ENCODE measurements at places on chromosomes 11 and 22.

DNA sequence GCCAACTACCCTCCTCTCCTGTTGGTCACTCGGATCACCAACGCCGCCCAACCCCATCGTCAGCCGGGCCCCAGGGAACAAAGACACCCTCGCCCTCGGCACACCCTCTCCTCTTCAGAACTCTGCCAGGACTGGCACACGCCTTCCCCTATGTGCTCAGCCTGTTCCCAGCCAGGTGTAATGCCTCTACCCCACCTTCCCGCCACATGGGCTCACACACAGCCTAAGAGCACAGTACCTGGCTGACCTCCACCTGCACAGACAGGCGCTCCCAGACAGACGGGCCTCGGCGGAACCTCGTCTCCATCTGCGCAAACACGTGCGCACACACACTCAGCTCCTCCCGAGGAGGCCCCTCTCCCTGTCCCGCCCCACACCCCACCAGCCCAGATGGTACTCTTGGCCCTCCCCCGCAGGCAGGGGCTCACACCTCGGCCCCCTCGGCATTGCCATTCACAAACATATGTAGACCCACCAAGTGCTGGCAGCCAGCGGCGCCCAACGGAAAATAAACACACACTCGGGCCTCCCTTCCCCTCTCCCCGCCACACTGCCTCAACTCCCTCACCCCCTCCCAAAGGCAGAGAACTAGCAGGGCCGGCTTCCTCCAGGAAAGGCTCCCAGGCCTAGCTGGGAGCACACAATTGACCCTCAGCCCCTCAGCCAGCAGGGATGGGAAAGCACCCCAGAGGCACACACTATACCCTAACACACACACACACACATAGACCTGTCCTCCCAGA lies 8.5 kb downstream of the ELFN2 start:
- no peak for DNase-seq

- no peak for DNase-seq
Observed at GRCh38 chr11:117600234-117600783, 196.7 kb downstream of the DSCAML1 start.

GRCh38 chr11:67631411-67631810 lies 1.7 kb upstream of the NUDT8 start:
- DNase-seq: no peak

DNA sequence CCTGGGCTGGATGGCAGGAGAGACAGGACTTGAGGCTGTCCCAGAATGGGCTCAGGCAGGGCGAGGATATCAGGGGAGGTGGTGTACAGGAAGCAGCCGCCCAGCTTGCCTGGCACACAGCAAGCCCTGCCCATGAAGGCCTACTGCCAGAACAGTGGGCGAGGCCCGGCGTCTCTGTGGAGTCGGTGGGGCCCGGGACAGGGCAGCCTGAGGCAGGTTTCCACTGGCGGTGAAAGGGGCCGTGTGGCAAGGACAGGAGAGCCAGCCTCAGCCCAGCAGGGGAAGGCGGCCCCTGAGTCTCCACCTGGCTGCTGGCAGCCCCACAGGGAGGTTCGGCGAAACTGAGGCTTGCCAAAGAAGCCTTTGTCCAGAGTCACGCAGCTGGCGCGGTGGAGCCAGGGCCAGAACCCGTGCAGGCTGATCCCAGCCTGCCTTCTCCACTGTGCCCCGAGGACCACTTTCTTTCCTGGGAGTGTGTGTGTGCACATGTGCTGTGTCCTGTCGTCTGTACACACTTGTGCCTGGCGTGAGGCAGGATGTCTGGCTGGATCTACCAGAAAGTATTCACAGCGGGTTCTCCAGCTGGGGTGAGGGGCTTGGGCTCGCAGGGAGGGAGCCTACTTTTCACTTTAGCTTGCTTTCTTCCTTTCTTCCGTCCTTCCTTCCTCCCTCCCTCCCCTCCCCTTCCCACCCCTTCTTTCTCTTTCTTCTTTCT lies 1.2 kb downstream of the TSPO start:
- DNase-seq: peak; percentile 70

DNA sequence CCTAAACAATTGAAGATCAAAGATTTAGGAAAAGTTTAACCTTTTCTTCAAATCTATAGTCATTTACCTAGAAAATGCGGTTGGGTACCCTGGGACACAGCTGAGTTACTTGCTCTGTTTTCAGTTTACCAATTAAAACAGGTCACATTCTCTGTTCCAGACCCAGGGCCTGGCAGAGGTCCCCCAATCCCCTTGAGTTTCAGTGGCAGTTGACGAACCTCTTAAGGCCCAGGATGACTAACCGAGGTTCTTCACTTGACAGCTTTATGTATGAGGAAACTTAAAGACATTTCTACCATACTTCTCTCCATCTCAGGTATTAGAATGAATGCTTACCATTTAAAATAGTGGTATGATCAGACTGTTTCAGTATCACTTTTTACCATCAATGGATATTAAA lies 16.3 kb downstream of the LDHAL6A start:
- no peak for DNase-seq

DNA sequence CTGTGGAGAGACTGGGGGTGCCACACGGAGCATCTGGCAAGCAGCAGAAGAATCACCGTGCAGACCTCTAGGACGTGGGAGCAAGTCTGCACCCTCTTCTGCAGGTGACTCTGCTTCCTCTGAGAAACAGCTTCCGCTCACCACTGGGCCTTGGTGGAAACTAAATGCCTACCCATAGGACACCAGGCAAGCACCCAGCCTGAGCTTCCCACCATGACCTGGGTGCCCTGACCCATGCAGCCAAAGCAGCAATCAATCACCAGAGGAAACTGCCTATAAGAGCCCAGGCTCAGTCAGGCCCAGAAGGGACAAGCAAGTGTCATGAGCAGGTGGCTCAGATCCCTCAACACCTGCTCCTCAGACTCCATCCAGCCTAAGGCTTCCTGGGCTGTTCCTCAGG lies 63.4 kb downstream of the IGLL5 start:
- no peak for DNase-seq

DNA sequence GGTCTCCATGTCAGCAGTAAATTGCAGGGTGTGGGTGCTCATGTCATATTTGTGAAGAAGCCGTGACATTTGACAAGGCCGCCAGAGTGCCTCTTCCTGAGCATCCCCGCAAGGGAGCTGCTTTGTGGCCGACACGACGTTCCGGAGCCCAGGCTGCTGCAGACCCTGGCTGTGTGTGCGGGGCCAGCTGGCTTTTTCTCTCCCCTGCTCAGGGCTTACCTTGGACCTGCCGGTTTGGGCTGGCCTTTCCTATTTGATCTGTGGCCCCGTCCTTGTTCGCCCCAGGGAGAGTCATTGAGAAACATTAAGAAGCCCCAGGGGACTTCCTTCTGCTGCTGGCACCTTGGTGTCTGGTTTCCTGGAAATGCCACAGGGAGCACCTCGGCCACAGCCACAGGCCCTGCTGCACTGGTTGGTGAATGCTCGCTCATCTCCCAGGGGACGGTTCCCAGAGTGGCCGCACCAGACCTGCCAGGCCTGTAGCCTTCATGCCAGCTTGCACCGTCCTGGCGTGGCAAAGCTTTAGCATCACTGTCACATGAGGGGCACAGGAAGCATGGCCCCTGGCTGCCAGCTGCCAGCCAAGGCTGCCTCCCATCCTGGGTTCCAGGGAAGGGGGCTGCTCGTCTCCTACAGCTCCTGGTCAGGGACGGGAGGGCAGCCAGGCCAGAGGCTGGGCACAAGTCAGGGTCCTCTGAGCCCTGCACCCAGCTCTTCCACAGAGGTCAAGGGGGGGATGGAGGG lies 5.4 kb downstream of the GRK2 start:
- no peak for DNase-seq

GRCh38 chr22:48636746-48637145 lies 1190.9 kb downstream of the BRD1 start:
- DNase-seq: no peak

- no peak for DNase-seq
Observed at GRCh38 chr11:119306373-119306890, 10.5 kb downstream of the MCAM start.

DNA sequence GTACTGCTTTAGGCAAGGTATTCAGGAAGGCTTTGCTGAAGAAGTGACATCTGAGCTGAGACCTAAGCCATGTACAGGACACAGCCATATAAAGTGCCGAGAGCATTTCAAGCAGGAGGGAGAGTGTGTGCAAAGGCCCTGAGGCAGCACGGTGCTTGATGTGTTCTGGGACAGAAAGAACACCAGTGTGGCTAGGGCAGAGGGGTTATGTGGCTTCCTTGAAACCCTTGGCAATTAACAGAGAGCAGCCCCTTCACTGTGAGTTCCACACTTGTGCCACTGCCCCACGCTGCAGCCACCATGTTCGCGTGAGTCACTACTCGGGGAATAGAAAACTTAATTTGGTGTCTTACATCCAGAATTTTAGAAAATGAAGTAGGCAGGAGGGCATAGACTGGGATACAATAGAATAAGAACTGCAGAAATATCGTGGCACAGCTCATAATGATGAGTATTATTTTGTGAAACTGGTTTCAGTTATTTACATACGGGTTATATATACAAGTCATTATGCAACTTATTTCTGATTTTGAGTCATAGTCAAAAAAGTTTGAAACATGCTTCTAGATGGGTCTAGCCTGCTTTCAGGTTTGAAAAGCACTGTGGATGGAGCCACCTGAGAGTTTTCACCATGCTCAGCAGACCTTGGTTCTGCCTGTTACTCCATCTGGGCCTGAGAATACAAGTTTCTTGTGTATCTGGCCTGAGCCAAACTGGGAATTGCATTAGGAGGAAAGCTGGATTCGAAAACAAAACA lies 11.8 kb downstream of the IL10RA start:
- DNase-seq: no peak

DNA sequence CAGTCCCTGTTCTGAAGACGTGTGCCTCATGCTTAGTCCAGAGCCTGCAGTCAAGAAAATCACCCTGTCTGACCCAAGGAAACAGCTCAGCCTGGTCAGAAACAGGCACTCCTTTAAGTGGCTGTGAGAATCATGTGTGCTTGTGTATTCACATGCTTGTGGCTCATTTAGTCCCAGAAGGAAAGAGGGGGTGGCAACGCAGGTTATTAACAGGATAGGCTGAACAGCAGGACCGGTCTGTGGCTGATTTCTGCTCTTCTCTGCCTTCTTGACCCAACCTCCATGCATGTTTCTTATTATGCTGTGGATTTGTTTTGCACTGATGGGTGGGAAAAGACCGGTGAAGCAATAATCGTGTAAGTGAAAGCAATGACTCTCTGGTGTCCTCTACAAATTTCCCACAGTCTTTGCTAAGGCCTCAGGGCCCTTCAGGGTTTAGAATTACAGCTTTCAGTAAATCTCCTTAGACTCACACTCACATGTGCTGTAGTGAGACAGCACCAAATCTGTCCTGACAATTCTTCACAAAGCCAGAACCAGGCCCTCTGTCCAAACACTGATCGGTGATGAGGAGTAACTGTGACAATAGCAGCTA lies 288.1 kb downstream of the ETS1 start:
- no peak for DNase-seq

DNA sequence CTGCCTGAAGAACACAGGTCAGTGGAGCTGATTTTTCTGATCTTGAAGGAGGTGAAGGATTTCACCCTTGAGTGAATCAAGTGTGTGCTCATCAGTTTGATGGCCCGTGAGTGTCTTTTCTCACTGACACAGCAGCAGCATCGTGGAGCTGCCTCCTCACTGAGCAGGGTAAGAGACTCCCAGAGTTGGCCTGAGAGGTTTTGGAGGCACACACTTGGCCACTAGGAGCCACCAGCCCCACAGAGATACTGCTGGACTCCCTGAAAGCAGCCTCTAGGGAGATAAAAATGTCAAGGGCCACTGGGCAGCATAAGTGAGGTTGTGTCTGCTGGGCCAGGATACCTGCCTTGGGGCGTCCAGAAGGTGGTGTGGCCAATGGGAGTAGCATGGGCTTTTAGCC lies 245.4 kb downstream of the GRIK4 start:
- DNase-seq: no peak

- DNase-seq: no peak
Observed at GRCh38 chr11:95534809-95535208, 254.8 kb downstream of the FAM76B start.

- DNase-seq: peak; percentile 38
Observed at GRCh38 chr11:2883979-2884815, 1.4 kb downstream of the CDKN1C start.

GRCh38 chr11:76759092-76759491 lies 24.1 kb upstream of the TSKU start:
- DNase-seq: no peak

GRCh38 chr22:22952531-22953280 lies 65.1 kb downstream of the IGLL5 start:
- DNase-seq: no peak

DNA sequence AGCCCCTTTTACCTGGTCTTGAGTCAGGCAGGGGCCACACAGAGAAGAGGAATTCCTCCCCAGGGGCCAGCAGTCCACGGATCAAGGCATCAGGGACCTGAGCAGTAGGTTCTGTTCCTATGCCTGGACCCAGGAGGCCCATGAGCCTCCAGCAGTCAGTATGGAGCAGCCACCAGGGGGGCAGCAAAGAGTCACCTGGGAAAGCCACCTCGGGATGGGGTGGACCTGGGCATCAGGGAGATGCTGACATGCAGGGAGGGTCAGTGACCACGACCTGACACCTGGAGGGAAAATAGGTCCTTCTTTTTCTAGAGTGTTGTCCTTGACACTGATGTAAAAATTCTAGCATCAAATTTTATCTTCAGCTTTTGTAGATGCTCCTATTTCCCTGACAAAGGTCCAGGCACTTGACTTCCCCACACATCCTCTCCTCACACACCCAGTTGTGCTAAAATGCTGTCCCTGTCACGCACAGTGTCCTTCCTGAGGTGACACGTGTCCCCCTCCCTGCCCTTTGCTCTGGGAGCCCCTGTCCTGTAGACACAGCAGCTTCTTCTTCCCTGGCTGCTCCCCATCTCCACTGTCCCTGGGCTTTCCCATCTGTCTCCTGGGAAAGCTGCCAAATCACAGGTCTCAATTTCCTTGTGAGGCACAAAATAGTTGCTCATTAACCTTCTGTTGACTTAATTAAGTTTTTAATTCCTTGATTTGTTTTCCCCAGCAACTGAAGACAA lies 70.0 kb upstream of the IGLL5 start:
- peak; percentile 31 for DNase-seq

DNA sequence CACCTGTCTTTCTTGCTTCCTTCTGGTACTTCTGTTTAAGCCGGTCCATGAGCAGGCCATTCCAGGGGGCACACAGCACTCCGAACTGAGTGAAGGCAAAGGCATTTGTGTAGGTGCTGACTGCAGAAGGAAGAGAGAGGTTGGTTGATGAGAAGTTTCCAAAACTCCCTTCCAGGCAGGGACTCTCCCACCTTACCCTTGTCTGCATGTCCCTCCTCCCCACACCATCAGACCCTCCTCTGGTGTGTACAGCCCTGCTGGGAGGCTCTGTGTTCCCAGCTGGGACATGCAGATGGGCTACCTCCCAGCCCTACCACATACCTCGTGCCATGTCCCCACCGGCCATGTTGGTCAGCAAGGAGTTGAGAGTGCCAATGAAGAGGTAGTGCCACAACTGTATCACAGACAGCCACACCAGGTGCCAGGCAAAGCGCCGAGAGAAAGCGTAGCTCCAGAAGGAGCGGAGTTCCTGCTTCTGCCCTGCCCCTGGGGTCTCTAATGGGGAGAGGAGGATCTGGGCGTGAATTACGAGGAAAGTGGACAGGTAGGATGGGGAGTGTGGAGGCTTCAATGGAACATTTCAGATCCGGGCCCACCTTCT lies 12.2 kb downstream of the SLC43A3 start:
- no peak for DNase-seq
